Stimulated activated CD4-positive, alpha-beta T cell treated with anti-CD3 and anti-CD28 coated beads, Interleukin-12 subunit alpha, Interleukin-12 subunit beta, amount 100 ng/mL, for 4 hours (primary cell): ENCODE measurements at places on chromosomes 4 and X.

DNA sequence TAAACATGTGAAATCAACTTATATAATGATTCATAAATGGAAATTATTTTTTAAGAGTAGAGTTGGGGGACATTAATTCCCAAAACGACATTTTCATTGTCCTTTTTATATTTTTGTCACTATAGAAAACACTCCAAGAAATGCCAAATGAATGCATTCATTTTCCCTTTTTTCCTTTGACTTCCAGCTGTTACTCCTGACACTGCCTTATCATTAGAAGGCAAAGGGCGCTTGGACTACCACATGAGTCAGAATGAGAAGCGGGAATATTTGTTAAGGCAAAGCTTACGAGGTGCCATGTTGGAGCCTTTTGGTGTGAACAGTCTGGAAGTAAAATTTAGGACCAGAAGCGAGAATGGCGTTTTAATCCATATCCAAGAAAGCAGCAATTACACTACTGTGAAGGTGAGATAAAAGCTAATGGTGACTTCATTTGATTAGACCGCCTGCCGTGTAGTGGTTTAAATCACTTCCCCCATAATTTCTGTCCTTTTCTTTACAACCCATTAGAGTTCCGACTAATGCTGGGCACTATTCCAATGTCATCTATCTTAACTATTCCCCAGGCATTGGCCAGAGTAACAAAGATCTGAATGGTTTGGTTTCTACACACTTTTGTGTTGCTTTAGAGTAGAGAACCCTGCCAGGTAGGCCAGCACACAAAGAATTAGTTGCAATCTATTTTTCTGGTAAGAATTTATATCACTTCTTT, 166.7 kb downstream of the FAT4 start:
- DNase-seq = no peak

DNA sequence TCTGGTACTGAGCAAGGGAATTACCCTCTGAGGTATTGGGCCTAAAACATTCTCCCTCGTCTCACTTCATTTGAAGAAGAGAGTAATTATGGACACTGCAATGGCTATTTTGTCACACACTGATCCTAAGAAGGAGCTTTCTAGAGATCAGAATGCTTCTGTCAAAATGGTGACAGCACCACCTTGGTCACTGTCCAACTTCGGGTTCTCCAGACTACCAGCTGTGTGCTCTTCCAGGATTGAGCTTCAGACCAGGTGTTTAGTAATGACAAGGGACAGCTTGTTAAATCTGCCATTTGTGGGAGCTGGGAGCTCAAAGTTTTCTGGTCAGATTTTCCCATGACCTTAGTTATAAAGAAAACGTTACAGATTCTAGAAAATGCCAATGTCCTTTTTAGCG, 105.4 kb downstream of the POLA1 start:
- DNase-seq = no peak

GRCh38 chr4:176433983-176434382, 114.2 kb downstream of the SPCS3 start:
- no peak for DNase-seq

DNA sequence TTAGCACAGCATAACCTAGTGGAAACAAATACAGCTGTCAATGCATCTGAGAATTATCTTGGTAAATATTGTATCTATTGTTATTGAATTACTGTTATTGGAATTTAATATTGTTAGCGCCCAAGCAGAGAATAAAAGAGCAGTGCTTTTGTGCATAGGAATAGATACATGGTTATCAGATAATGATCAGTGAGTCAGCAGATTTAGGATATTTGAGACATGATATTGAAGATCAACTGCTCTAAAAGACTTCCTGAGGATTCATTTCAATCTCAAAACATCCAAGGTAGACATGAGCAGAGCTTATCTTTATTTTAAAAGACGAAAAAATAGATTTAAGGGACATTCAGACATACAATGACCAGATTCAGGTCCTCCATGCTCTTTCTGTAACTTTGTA, 10.6 kb upstream of the H2AZ1 start:
- DNase-seq = no peak

DNA sequence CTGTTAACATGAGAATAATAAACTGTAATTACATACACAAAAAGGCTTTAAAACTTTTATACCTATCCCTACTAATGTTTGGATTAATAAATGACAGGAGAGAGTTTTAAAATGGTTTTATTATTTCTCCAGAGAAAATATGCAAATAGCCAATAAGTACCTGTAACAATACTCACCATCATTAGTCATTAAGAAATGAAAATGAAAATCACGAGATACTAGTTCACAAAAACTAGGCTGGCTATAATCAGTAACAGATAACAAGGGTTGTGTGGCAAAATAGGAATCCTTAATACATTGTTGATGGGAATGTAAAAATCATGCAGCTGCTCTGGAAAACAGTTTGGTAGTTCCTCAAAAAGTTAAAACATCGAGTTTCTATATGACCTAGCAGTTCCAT, 25.2 kb upstream of the AP1AR start:
- DNase-seq = no peak

GRCh38 chr4:101050837-101051205, 296.5 kb downstream of the PPP3CA start:
- DNase-seq = no peak

- DNase-seq = no peak
Observed at GRCh38 chr4:8050555-8051206, 107.9 kb downstream of the ABLIM2 start.

DNA sequence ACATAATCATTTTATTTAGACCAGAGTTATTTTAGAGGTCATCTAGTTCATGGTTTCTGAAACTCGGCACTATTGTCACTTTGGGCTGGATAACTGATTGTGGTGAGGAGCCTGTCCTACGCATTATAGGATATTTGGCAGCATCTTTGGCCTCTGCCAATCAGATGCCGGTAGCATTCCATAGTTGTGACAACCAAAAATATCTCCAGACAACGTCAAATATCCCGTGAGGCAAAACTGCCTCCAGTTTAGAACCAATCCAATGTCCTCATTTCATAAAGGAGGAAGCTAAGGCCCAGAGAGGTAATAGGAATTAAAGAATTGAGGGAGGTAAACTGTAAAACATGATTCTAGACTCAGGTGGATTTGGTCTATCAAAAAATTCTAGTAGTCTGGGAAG, 6.1 kb downstream of the ZMAT1 start:
- no peak for DNase-seq

DNA sequence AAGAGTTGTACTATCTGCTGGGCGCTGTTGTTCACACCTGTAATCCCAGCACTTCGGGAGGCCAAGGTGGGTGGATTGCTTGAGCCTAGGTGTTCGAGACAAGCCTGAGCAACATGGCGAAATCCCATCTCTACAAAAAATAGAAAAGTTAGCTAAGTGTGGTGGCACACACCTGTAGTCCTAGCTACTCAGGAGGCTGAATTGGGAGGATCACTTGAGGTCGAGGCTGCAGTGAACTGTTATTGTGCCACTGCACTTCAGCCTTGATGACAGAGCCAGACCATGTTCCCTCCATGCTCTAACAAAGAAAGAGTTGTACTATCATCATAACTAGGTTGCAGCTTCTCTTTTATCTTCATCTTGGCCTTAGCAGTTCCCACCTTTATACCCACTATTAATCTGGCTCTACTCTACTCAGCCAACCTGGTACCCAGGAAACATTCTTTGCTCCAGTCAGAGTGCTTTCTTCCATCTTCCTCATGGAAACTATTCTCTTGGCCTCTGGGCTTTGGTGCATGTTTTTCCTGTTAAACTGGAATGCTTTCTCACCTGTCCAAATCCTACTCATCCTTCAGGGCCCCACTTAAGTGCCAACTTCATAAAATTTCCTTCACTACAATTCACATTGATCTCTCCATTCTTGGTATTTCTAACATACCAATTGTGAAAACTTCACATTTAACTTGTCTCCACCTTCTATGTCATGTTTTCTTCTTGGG, 18.2 kb downstream of the FABP2 start:
- DNase-seq = no peak

DNA sequence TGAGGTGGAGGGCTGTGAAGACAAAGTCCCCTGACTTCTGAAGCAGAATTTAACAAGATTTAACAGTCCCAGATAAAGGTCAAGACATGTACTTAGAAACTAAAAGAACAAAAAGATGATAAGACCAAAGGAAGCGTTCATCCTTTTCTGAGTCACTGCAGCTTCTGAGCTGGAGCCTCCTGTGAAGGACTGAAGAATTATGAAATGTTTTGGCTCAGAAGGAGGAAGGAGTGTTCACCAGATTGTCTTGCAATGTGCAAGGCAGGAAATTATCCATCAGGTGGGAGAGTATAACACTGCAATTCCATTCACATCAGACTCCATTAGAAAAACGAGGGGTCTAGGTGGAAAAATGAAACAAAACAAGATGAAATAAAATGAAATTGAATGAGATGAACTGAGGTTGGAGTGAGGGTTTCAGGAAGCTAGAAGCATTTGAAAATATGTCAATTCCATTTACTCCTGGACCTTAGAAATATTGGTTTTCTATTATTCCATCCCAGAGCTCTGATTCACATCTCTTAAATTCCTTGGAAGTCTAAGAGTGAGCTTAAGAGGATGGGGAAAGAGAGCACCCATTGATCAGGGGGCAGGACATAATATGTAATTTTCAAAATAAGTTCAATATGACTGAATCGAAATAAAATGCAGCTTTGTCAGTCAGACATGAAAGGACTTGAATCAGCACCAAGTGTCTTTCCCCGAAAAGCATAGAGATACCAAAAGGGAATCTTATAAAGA, 186.1 kb upstream of the LNX1 start:
- no peak for DNase-seq

- no peak for DNase-seq
Observed at GRCh38 chr4:55326629-55327028, 19.4 kb upstream of the SRD5A3 start.

GRCh38 chr4:64893205-64893604, 484.0 kb upstream of the TECRL start:
- DNase-seq = no peak

DNA sequence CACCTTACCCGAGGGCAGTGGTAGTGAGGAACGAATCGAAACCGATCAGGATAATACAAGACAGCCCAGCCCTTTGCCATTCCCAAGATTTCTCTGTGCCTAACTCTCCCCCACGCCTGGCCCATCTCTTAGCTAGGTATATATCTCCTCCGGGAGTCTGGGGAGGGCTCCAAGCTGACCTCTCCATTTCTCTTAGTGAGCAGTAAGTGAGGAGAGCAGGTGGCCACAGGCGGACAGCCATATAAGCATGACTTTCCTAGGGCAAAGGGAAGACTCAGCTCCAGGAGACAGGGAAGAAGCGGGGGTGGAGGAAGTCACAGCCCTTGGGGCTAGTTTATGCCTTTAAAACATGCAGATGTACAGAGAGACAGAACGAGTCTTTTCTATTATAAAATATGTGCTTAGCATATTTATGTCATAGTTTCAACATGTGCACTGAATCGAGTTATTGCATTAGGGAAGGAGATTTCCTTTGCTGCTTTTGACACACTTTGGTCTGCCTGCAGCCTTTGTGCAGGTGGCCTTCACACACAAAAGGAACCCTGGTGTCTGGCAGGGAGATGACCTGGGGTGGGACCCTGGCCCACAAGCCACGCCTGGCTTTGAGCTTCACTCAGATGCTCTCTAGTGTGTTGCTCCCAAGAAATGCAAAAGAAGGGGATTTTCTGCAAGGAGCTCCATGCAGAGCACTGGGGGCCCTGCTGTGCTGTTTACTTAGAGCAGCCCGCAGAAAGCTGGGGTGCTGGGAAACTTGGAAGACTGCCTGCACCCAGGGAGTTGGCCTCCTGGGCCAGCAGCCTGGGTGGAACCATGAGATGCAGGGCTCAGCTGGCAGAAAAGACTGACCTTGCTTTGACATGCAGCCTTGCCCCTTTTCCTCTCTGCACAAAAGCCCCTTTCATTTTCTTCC, 613.3 kb downstream of the BCOR start:
- no peak for DNase-seq

DNA sequence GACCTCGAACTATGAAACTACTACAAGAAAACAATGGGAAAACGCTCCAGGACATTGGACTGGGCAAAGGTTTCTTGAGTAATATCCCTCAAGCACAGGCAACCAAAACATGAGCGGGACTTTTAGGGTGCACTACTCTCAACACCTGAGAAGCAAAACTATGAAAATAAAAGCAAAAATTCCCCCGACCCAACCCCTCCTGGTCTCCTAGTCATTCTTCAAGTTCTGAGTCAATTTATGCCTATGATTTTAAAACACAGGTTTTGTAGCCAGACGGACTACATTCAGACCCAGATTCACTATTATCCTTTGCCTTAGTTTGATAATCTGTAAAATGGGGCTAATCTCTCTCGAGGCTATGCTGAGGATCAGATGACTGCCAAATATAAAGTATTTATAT, 97.0 kb downstream of the SOWAHB start:
- no peak for DNase-seq

GRCh38 chr4:2723751-2724150, 32.4 kb downstream of the TNIP2 start:
- no peak for DNase-seq

DNA sequence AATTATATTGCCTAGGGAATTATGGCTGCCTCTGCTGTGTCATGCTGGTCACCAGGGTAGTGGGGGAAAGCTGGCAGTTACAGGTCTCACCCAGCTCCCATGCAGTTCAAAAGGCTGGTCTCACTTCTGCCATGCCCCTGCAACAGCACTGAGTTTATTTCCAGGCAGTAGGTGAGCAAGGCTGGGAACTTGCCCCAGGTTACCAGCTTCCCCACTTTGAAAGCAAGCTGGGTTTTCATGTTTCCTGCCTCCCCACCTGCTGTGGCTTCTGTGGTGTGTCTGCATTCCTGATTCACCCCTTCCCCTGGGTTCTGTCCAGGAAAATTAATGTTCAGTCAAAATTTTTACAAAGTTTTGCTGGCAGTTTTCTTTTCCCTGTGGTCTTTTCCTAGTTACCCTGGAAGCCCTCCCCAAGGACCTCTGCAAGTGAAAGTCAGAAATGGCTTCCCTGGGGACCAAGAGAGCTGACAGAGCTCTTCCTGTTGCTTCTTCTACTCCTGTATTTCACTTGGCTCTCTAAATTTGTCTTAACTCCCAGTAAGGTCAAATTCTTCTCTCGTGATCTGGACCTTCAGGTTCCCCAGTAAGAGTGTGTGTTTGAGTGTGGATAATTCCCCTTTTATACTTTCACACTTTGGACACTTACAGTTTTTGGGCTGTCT, 58.5 kb upstream of the AGTR2 start:
- DNase-seq = no peak

DNA sequence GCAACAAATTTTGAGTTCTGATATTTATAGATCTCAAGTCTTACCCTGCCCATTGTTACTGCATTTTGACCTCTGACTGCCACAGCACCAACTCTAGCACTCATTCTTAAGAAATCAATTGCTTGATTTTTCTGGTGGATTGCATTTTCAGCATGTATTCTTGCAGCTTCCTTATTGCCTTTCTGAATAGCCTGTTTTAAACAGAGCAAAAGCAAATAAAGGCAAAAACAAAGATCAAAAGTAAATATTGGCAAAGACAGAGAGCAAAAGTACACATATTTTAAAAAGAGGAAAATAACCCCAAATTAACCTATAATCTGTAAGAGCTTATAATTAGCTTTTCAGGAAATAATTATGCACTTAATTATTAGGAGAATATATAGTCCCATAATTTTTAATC, 129.4 kb upstream of the TENT5D start:
- DNase-seq = no peak

DNA sequence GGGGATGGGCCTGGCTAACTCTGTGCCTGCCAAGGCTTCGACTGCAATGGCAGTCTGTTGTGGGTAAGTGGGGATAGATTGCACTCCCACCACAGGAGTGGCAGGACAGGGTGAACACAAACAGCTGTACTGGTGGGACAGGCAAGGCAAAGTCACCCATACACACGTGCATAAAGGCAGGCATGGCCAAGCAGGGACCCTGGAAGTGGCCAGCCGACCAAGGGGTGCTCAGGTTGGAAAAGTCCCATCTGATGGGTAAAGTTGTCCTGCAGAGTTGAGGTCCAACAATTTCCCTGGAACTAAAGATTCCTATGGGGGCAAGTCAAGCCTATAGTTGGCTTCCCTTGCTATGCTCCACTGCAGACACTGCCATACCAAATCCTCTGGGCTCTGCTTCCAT, 1961.9 kb upstream of the ADGRL3 start:
- no peak for DNase-seq
